ENCODE measurements at places on chromosomes 2 and 18. TPM values are rescaled to one million over a fixed set of nuclear protein-coding genes. Genes with fewer than 3 reads are reported as not detected.

GRCh38 chr2:8693157-8693821 lies 11.4 kb downstream of the ID2 start:
- peak; percentile 11 for DNase-seq

The AMER3 gene
- polyA plus RNA-seq = not detected

DNA sequence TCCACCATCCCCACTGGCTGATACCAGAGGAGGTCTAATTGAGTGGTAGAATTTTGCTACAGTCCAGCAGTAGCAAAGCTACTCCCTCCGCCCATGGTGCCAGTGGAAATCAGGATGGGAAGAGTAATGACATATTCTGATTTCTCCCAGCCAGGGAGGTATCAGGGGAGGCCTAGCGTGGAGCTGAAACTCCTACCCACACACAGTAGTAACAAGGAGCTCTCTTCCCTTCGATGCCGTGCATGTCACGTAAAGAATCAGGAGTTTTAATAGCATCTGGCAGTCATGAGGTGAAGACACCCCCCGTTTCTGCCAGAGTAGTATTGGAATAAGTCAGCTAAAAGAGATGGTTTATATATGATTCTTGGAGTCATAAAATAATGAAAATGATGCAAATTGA lies 786.8 kb upstream of the DDX18 start:
- no peak for DNase-seq

The ELOA2 gene
- not detected for polyA plus RNA-seq

DNA sequence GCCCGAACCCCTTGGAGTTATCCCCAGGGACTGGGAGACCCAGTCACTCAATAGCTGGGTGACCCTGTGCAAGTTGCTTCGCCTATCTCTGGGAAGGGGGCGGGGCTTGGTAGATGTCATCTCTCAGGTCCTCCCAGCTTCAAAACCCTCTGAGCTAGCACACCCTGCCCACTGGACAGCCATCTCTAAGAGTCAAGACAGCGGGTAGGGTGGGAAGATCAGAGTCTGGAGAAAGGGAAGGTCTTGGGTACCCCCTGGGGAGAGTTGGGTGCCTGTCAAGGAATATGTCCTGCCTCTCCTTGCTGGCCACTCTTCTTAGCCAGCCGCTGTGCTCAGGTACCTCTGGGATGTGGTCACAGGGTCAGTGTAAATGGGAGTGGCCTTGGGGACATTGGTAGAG lies 8.0 kb downstream of the GLI2 start:
- no peak for DNase-seq

GRCh38 chr2:160442603-160443002 lies 51.0 kb downstream of the RBMS1 start:
- no peak for DNase-seq

- DNase-seq = no peak
Measured at GRCh38 chr2:16067866-16068551, 127.7 kb downstream of the MYCN start.

- DNase-seq = no peak
Measured at GRCh38 chr2:49021271-49021670, 133.0 kb downstream of the FSHR start.

- peak; percentile 60 for DNase-seq
Measured at GRCh38 chr2:30661173-30662107, 145.8 kb downstream of the CAPN13 start.

GRCh38 chr2:149360106-149360505 lies 29.7 kb downstream of the LYPD6 start:
- DNase-seq = peak; percentile 30

The CERKL gene
- polyA plus RNA-seq = 0.03 TPM

All from fibroblast of lung (primary cell).